Liver (tissue), 10 donors: ENCODE measurements at places on chromosomes 16 and 17.

GRCh38 chr17:79176792-79177601 lies 102.4 kb downstream of the ENGASE start:
- no peak for DNase-seq

DNA sequence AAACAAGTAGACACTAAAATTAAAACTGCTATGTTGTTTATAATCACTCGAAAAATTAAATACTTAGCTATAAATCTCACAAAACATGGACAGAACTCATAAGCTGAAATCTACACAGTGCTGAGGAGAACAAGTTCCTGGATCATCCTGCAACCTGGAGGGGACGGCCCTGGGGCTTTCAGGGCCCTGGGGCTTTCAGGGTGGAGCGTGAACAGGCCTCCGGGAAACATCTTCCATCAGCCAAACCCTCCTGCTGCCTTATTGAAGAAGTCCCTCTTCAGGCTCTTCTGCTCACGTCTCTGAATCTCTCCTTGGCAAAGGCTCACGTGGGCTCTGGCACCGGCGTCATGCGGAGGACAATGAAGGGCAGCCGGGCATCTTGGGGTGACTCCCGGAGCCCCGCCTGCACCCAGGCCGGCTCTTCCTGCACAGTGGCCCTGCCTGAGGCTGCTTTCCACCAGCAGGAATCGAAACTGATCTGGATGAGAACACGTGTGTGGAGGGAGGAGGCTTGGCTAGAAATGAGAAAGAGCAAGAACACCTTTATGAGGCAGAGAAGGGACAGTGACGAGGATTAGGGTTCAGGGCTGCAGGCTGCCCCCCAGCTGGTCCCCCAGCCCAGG lies 127.3 kb downstream of the CDRT15L2 start:
- DNase-seq = no peak

DNA sequence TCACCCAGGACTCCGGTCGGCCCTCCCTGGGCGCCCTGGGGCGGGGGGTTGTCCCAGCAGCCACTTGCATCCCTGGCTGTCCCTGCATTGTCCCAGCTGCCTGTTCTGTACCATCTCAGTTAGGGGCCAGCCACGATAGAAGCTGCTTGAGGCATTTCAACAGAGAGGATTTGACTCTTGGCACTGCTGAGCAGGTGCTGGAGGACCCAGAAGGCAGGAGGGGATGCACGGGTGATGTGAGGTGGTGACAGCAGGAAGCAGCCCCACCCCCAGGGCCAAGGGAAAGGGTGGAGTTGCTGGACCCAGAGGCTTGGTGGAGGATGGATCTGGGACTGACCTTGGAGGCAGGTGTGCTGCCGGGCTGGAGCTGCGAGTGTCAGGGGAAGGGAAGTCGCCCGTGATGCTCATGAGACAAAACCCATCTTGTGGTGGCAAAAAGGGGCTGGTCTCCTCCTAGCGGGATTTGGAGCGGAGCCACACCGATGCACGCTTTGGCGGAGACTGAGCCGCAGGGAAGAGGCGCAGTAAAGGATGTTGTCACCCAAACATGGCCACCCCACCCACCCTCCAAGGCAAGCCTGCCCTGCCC lies 188.0 kb upstream of the GSE1 start:
- DNase-seq = no peak

- DNase-seq = no peak
Observed at GRCh38 chr17:74758848-74759168, 10.4 kb downstream of the NHERF1 start.

DNA sequence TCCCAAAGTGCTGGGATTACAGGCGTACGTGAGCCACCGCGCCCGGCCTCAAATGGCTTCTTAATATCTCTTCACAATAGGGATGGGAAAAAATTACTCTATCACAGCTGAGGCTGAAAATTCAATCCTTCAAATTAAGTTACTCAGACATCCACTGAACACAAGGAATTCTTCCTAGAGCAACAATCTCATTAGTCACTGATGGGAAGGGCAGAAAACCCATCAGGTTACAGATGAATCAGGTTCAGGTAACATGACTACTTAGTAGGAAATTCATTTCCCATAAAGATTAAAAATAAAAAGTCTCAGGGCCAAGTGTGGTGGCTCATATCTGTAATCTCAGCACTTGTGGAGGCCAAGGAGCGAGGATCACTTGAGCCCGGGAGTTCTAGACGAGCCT lies 42.5 kb upstream of the ABR start:
- no peak for DNase-seq

GRCh38 chr17:70106551-70106950 lies 31.5 kb downstream of the KCNJ16 start:
- no peak for DNase-seq

- no peak for DNase-seq
Observed at GRCh38 chr17:8332688-8333087, 7.0 kb upstream of the ODF4 start.
